GM12892 (cell line): ENCODE measurements at places on chromosomes 5 and 9.

DNA sequence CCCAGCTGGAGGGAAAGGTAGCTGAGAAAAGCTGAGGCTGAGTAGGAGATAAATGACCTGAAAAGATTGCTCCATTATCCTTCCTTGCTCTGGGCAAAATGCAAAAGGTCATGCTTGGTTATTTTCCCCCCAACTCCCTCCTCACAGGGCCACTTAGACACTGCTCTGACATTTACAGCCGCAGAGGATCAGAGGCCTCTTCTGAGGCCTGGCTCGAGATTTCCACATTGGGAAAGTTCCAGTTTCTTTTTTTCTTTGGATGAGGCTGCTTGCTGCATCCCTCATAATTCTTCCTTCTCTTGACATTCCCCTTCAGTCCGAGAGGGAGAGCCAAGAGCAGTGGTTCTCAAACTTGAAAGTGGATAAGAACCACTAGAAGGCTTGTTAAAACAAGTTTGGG, 60.1 kb upstream of the HSPA9 start:
- no peak for DNase-seq

DNA sequence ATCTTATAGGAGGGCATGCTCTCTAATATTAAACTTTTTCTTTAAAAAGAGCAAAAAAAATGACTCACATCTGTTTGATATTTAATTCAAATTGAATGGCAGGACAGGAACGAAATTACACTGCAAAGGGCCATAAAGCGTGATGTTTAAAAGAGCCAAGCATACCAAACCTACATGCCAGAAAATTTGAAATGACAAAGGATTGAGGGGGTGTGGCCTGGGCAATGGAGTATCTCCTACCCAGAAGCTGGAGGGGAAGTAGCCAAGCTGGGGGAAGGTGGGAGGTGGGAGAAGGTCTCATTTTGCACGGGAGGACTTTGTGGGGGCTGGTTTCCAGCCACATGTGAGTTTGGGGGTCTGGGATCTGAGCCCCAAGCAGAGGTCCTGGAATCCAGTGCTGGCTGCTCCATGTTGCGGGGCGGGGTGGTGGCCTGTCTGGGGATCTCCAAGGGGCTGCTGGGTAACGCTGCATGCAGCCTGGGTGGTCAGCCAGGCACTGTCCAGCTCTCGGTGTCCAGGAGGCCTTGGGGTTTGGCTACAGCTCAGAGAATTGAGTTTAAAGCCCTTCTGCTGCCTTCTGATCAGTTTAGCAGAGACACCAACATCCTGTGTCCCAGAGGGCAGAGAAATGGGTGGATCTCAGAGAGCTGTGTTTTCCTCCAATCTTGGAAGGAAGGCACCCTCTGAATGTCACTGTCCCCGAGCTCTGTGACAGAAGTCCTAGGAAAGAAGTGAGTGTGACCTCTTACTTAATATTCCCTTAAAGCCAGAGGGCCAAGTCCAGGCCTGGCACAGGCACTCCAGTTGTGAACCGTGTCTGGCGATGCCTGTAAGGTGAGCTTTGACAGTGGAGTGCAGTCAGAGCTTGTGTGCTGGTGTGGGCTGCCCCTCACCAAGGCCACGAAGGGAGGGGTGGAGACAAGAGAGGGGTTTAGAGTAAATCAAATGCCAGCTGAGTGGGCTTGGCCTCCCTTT, 7.6 kb downstream of the DCANP1 start:
- DNase-seq = no peak

- no peak for DNase-seq
Observed at GRCh38 chr5:56671571-56671970, 143.8 kb upstream of the MAP3K1 start.

DNA sequence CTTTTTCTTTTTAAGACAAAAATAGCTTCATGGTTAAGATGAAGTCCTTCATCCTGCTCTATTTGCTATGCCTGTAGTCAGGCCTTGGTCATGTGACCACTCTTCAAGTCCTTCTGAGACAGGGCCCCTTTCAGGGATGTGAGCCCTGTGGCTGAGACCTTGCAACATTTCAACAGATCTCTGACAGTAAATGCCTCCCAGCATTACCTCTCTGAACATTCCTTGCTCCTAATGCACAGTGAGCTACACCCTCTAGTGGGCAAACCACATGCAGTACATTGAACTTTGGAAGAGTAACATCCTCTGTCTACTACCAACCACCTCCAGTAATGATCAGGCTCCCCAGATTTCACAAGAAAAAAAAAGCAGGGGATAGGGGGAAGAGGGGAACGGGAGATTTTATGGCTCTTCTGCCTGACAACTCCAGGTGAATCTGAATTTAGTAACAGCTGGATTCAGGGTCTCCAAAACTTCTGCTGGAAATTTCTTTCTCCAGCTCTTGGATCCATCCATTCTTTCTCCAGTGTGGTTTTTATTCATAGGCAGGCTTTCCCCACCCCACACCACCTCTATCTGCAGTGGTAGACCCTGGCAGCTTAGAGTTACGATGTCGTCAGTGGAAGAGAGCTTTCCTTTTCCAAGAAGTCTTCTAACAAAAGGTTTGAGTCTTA, 8.9 kb upstream of the FBXO38 start:
- no peak for DNase-seq

- no peak for DNase-seq
Observed at GRCh38 chr5:108125771-108126511, 256.0 kb downstream of the FBXL17 start.

DNA sequence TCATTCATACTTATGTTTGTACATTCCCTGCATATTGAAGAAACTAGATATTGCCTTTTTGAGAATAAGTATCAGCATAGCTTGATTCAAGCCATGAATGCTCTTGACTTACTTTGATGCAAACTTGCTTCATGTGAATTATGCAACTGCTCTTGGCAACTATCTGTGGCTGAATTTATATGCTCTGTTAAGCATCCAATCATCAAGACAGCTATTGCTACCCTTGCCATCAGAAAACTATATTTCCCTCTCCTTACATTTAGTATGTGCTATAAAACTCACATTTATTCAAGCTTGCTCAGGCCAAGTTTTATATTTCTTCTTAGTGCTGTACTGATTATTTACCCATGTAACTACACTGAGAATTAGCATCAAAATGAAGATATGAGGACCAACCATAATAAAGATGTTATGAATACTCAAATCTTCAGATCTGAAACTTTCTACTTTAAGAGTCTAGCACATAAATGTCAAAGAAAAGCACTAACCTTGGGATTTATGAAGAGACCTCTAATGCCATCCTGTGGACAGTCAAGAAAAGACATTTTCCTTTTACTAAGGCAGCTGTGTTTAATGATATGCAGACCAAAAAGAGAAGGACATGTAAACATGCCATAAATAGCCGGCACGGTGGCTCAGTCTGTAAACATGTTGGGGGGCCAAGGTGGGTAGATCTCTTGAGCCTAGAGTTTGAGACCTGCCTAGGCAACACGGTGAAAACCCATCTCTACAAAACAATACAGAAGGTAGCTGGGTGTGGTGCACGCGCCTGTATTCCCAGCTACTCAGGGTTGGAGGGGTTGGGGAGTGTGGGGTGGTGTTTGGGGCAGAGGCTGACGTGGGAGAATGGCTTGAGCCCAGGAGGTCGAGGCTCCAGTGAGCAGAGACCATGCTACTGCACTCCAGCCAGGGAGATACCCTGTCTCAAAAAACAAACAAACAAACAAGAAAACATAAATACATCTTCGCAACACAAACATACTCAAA, 267.0 kb upstream of the TYRP1 start:
- DNase-seq = no peak

GRCh38 chr5:1039210-1039548, 30.6 kb downstream of the NKD2 start:
- no peak for DNase-seq

DNA sequence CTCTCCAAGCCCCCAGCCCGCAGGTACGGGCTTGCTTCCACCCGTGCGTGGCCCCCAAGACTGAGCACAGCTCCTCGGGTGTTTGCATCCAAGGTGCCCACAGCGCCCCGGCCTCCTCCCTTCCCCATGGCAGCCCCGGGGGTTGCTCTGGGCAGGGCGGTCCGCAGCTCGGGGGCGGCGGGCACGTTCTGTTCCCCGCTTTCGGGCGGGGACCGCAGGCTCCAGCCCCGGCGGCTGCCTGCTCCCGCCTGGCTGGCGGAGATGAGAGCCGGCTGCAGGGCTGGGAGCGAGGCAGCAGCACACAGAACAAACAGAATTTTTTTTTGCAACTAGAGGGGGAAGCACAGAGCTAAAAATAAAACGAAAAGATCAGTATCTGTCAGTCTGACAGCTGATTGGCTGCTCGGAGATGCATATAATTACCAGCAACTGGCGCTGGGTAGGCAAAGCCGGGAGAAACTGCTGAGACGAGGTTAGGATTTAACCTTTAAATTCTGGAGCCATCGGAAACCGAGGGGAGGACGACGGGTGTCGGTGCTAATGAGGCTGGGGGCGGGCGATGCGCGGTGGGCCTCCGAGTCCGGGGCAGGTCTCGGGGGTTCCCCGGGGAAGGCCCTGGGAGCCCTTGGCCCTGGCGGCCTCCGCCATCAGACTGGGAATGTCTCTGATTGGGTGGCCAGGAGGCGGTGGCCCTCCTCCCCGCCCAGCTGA, 142.7 kb upstream of the IER5L start:
- DNase-seq = peak; percentile 46

DNA sequence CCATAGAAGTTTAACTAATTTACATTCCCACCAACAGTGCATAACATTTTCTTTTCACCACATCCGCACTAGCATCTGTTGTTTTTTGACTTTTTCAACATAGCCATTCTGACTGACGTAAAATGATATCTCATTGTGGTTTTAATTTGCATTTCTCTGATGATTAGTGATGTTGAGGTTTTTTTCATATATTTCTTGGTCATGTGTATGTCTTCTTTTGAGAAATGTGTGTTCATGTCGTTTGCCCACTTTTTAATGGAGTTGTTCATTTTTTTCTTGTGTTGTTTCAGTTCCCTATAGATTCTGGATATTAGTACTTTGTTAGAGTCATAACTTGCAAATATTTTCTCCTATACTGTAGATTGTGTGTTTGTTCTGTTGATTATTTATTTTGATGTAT, 163.4 kb downstream of the FER start:
- no peak for DNase-seq

GRCh38 chr9:117412841-117413240, 2.0 kb downstream of the ASTN2 start:
- DNase-seq = peak; percentile 19

GRCh38 chr5:160629003-160629402, 207.3 kb downstream of the PTTG1 start:
- DNase-seq = no peak

- no peak for DNase-seq
Observed at GRCh38 chr9:111974092-111974681, 77.6 kb downstream of the UGCG start.

- no peak for DNase-seq
Observed at GRCh38 chr5:160092514-160092913, 26.7 kb downstream of the PWWP2A start.

DNA sequence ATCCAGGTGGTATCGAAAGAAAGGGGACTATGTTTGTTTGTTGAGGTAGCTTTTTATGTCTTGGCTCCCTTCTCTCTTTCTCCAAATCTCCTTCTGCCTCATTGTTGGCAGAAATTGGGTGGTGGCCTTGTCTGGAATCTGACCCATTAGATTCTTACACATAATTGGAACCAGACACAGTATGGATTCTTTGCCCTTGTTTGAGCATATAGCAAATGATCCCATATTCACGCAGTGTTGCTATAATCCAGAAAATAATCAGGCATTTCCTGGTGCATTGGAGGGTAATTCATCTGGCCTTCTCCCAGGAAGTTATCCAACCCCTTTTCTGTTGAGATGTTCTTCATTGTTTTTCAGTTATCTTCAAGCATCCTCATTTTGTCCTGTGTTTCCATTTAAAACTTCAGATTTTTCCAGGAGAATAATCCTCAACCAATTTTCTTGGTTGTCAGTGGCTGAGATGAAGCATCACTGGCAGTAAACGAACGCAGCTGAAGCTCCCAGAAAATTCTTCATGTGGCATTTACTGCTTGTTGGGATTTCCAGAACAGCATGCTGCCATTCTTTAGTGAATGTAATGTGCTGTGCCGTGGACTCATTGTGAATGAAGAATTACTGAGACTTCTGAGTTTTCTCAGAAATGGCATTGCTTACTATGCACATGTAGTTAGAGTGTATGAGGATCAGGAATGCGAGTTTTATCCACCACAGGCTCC, 70.5 kb upstream of the NTRK2 start:
- no peak for DNase-seq

- no peak for DNase-seq
Observed at GRCh38 chr9:113651896-113652295, 188.4 kb downstream of the RGS3 start.

GRCh38 chr5:174852143-174852542, 127.8 kb downstream of the MSX2 start:
- no peak for DNase-seq

DNA sequence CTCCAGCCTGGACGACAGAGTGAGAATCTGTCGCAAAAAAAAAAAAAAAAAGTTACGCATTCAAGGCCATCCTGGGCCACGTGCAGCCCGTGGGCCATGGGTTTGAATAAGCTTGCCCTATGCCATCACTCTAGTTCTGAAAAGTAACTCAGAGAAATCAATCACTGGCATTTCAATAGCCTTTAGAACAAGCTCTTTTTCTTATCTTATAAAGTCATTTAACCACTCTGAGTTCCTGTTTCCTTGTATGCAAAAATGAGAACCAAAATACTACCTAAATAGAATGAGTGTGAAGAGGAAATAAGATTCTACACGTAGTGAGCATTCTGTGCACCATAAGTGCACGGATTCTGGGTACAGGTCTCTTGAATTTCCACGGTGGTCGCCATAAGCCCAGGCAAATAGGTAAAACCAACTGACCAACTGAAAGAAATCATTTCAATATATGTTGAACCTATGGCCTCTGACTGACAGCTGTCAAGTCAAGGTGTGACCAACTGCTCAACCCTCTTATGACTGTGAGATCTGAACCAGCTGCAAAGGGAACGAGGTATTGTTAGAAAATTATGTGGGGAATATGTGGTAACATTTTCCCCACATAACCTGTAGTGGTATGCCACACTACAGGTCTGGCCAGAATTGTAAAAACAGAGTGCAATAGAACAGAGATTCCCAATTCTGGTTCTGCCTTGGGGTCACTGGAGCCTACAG, 143.9 kb upstream of the LHFPL2 start:
- no peak for DNase-seq

DNA sequence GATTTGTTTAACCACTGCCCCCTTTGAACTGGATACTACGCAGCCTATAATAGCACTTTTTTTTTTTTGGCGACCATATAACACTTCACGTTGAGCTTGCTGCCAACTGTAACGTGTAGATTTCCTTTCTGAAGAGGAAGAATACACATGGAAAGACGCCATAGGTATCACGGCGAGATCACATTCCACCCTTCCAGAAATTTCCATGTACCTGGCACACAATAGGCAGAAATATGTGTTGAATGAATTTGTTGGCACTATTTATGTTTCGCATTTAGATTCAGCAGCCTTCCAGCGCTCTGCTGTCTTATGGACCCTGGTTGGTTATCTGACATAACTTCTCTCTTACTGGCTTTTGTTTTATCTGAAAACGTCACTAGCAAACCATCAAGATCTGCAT, 250.3 kb downstream of the SLIT3 start:
- no peak for DNase-seq

- DNase-seq = no peak
Observed at GRCh38 chr5:170404398-170404797, 15.2 kb upstream of the KCNMB1 start.

- no peak for DNase-seq
Observed at GRCh38 chr5:79225026-79225425, 10.9 kb upstream of the JMY start.
